ENCODE measurements at places on chromosomes 5 and 9.

- DNase-seq: no peak
Measured at GRCh38 chr5:81505672-81506071, 111.7 kb upstream of the ACOT12 start.

GRCh38 chr5:172412724-172413286 is 41.5 kb downstream of the SH3PXD2B start:
- no peak for DNase-seq

DNA sequence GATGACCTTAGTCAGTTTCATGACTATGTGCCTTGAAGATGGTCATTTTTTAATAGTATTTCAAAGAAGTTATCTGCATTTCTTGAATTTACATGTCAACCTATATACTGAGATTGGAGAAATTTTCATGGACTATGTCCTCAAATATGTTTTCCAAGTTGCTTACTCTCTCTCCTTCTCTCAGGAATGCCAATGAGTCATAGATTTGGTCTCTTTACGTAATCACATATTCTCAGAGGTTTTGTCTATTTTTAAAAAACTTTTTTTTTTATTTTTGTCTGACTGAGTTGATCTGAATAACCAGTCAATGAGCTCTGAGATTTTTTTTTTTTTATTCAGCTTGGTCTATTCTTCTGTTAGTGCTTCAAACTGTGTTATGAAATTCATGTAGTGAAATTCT is 374.7 kb upstream of the GRIN3A start:
- no peak for DNase-seq

DNA sequence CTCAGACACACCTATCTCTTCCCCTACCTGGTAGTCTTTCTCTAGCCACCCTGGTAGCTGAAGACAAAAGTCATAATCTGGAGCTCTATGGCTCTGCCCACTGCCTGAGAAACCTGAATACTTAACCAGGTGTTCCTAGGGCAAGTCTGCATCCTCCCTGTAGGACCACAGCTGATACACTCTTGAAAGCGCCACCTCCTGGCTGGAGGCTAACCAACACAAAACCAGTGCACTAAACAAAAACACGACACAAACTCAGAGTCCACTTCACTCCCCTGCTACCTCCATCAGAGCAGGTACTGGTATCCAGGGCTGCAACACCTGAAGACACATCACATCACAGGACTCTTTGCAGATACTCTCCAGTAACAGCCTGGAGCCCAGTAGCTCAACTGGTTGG is 84.6 kb upstream of the ANXA1 start:
- no peak for DNase-seq

DNA sequence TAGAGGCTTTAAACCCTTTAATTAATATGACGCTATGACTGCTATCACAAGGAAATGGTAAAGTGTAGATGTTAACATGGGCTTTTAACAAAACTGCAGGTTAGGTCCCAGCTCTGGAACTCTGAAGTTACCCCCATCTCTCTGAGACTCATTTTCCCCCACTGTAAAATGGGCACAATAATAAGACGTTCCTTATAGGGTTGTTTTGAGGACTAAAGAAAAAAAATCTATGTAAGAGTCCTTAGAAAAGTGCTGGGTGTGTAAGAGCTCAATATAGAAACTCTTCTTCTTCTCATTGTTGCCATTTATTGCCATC is 45.8 kb upstream of the STK32A start:
- DNase-seq: no peak

DNA sequence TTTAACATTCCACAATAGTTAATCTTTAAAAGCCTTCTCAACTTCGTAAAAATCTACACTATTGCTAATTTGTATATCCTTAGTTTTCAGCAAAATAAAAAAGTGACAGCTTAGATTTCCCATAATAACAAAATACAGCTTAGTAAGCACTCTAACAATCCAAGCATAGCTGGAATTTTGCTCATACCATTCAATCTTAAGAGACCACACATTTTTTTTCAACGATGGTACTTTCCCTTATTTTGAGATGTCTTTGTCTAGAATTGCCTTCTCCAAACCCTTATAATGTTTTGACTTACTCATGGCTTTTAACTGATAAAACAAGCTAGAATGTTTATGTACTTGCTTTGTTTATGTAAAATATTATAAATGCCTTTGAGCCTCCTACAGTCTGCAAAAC is 65.6 kb downstream of the HOMER1 start:
- DNase-seq: no peak

- no peak for DNase-seq
Measured at GRCh38 chr5:84549054-84549453, 164.4 kb upstream of the EDIL3 start.
